ENCODE measurements at places on chromosomes 16 and 17. TPM values are rescaled to one million over a fixed set of nuclear protein-coding genes. Genes with fewer than 3 reads are reported as not detected.

GRCh38 chr17:3636908-3637373, 381 bp downstream of the CTNS start:
- no peak for DNase-seq

- DNase-seq = no peak
Observed at GRCh38 chr16:52758473-52758855, 211.5 kb upstream of the TOX3 start.

The KRTAP4-6 gene
- not detected for total RNA-seq

DNA sequence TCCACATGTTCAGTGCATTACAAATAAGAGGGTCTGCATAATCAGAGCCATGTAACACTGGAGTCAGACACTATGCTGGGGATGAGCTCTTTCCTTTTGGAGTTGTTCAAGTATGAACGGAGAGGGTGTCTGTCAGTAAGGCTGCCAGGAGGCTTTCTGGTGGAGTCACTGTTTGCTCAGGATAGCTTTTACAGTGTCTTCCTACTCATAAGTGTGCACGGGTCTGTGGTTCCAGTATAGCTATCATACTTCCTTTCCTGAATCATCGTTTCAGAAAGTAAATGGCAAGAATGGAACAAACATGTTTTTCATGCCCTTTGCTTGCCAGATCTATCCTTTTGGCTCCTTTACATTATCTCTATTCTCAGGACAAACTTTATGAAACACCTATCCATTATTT, 152.7 kb upstream of the CDH11 start:
- no peak for DNase-seq

The HOXB9 gene
- 1.4 TPM for total RNA-seq

- no peak for DNase-seq
Observed at GRCh38 chr17:79482727-79483521, 127.9 kb downstream of the RBFOX3 start.

- DNase-seq = no peak
Observed at GRCh38 chr16:70754851-70755600, 45.9 kb downstream of the VAC14 start.

- DNase-seq = no peak
Observed at GRCh38 chr16:7400117-7400890, 67.7 kb downstream of the RBFOX1 start.

The AARSD1 gene
- total RNA-seq = 79.9 TPM

GRCh38 chr17:7334938-7335538, 1.3 kb upstream of the ACAP1 start:
- DNase-seq = no peak

The STH gene
- not detected for total RNA-seq

- DNase-seq = no peak
Observed at GRCh38 chr17:59760160-59760559, 52.7 kb downstream of the VMP1 start.

GRCh38 chr16:1154887-1155331, 2.0 kb downstream of the CACNA1H start:
- no peak for DNase-seq

GRCh38 chr16:73233329-73233765, 185.4 kb upstream of the ZFHX3 start:
- no peak for DNase-seq

- DNase-seq = no peak
Observed at GRCh38 chr17:44589316-44590071, 32.2 kb downstream of the FZD2 start.

GRCh38 chr17:51537996-51538550, 277.7 kb downstream of the UTP18 start:
- DNase-seq = no peak
